ENCODE measurements at places on chromosomes 16 and 17.

DNA sequence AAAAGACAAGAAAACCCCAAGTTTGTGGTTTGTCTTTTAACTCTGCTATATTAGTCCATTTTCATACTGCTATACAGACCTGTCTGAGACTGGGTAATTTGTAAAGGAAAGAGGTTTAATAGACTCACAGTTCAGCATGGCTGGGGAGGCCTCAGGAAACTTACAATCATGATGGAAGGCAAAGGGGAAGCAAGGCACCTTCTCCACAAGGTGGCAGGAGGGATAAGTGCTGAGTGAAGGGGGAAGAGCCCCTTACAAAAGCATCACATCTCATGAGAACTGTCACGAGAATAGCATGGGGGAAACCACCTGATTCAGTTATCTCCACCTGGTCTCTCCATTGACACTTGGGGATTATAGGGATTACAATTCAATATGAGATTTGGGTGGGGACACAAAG is 13.5 kb upstream of the ADAM11 start:
- no peak for DNase-seq

GRCh38 chr17:50421308-50422051 is 4.5 kb upstream of the ACSF2 start:
- DNase-seq: no peak

GRCh38 chr16:23027386-23027785 is 121.9 kb downstream of the USP31 start:
- peak; percentile 5 for DNase-seq

DNA sequence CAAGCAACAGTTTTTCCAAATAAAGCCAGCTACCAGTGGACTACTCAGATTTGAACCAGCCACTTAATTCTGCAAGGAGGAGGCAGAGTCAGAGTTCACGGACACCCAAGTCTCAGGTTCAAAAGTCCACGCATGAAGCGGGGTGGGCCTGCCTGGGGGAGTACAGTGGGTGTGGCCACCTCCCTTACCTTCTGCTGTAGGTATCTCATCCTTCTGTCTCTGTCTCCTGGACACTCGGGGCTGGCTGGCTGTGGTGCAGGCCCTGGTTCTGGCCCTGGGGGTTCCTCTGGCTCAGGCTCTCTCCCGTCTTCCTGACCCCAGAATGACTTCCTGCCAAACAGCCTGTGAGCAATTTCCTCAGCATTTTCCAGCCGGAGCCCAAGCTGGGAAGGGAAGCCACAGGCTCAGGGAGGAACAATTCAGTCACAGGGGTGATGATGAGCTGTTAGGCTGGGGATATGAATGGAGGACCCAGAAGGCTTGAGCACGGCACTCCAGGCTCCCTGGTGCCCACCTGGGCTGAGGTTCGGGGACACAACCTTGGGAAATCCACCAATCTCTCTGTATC is 101.9 kb downstream of the LITAF start:
- no peak for DNase-seq

- no peak for DNase-seq
Observed at GRCh38 chr16:80844395-80844794, 40.0 kb upstream of the CDYL2 start.

GRCh38 chr16:1311738-1312466 is 2.5 kb downstream of the UBE2I start:
- no peak for DNase-seq

DNA sequence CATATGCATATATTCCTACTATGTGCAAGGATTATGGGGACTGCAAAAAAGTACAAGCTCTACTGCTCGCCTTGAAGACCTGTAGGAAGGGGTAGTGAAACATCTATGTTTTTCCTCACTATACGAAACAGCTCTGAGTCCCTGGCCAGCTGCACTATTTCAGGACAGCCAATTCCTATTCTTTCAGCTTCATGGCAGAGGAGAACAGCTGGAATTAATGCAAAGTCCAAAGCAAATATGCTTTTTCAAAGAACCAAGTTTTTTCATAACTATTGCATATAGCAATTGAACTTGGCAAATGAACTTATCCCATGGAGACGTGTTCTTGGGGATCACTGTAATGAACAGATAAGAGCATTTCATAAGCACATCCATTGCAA is 122.3 kb downstream of the SPACA3 start:
- no peak for DNase-seq

GRCh38 chr17:77286641-77287431 is 146.1 kb downstream of the SEC14L1 start:
- peak; percentile 60 for DNase-seq

DNA sequence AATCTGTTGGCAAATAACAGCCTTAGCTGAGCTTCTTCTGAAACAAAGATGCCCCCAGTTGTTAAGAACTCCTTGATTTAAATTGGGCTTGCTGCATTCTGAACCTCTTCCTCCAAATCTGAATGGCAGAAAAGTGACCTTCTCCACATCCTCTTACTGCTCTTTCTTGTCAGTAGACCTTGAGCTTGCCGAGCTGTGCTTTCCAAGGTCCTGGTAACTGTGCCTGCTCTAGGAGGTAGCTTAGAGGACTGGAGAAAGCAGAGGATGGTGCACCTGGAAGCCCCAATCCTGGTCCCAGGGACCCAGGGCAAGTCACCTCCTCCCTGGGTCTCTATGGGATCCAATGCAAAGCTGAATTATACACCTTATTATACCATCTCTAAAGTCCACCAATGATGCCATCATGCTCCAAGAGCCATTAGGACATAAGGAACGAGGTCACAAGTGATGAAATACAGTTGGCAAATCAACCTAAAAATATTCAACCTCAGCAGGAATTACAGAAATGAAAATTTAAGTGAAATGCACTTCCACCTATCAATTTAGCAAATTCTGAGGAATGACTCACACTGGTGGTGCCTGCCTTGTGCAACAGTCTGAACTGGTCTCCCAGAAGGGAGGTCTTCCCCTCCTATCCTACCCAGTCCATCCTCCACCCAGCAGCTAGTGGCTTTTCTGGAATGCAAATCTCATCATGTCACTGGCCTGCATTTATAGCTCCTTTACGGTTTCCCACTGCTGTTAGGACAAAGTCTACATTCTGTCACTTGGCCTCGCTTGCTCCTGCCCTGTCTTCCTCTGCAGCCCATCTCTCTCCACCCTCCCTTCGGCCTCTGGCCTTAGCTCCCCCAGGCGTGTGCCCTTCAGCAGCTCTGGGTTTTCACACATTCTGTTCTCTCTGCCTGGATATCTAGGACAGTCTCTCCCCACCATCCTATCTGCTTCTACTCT is 36.6 kb downstream of the TOM1L2 start:
- DNase-seq: no peak

DNA sequence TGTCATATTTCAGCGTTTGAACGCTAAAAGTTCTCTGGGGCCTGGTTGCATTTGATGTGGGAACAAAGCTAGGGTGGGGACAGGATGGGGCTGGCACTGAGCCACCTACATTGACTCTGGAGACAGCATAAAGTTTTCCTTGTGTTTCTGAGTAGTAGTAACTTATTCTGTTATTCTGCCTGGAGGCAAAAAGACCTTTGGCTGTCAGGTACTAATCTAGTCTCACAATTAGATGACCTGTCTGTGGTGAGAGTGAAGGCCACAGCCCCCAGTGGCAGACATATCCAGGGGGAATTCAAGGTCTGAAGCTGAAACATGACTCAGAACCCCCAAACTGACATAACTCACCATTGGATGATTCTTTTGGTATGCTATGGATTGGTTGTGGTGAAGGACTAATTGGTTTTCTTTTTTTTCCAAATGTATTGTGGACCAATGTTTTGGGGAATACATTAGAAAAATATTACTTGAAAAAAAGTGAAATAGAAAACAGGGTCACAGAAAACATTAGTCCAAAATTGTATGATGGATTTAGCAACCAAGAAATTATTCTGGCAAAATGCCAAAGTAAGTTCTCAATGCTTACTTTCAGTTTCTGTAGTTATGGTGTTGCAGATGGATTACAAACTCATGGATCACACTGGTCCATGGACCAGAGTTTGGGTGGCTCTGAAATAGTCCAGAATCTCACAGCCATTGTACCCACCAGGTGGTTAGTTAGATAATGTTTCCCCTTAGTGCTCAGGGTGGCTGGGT is 10.5 kb upstream of the SALL1 start:
- no peak for DNase-seq

- no peak for DNase-seq
Observed at GRCh38 chr17:21242026-21242697, 11.0 kb downstream of the NATD1 start.

GRCh38 chr17:72406498-72406897 is 285.7 kb downstream of the SOX9 start:
- DNase-seq: no peak

GRCh38 chr16:86823888-86824671 is 245.7 kb downstream of the FOXL1 start:
- no peak for DNase-seq

- no peak for DNase-seq
Observed at GRCh38 chr16:72621651-72622050, 426.3 kb downstream of the ZFHX3 start.

DNA sequence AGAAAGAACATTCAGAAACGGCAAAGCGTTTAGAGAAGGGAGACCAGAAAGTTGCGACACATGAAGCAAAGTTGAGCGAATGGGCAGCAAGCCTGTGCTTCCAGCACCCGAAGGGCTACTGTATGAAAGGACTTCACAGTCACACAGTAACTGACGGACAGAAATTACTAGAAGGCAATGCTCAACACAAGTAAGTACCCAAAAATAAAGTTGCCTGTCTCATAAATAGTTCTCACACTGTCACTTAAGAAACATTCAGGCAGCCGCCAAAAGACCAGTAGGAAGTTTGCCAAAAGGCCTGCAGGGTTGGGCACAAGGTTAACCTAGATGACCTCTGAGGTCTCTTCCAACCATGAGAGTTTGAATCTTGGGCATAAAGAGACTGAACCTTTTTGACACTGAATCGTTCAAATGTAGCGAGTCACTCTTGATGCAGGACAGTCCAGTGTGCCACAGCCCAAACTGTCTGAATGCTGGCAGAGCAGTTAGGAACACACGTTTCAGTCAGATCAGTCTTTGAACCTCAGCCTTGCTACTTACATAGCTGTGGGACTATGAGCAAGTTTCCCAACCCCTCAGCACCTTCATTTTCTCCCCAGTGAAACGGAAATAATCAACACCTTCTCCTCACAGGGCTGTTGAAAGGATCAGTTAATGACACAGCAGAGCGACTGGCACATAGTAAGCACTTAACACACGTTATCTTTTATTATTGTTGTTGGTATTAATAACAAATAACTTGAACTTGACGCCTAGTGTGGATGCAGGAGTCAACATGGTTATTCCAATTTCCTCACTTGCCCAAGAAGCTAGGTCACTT is 10.4 kb downstream of the NCBP3 start:
- no peak for DNase-seq

GRCh38 chr17:38877130-38877851 is 7.4 kb downstream of the LASP1 start:
- no peak for DNase-seq

- no peak for DNase-seq
Observed at GRCh38 chr17:59757043-59757442, 49.6 kb downstream of the VMP1 start.

GRCh38 chr16:22898874-22899348 is 84.9 kb downstream of the HS3ST2 start:
- peak; percentile 84 for DNase-seq

GRCh38 chr16:22364241-22364640 is 10.2 kb downstream of the CDR2 start:
- no peak for DNase-seq

DNA sequence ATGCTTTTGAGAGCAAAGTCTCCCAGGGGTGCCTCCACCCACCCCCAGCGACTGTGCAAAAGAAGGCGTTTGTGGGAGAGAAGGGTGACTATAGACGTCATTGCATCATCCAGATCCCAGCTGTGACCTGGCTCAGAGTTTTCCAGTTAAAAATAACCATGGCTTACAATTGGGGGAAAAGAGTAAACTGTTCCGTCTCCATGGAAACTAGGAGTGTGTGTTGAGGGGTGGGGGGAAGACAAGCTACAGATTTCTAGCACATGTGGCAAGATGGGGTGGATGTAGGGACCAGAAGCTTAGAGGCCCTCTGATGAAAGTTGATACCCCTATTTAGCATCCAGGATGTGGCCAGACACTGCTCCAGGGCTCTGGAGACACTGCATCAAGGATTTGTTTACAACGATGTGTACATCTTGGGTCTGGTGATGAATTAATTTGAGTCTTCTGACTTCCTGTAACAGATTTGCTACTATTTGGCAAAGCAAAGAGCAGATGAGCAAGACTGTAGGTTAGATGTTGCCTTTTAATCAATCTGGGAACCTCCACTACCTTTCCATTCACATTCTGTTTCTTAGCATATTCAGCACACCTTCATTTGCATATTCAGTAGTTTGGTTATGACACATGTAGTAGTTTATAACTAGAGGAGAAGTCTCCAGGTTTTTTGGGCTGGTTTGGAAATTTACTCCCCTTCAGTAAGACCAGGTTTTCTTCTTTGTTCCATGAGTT is 6.2 kb upstream of the DUSP14 start:
- DNase-seq: no peak

DNA sequence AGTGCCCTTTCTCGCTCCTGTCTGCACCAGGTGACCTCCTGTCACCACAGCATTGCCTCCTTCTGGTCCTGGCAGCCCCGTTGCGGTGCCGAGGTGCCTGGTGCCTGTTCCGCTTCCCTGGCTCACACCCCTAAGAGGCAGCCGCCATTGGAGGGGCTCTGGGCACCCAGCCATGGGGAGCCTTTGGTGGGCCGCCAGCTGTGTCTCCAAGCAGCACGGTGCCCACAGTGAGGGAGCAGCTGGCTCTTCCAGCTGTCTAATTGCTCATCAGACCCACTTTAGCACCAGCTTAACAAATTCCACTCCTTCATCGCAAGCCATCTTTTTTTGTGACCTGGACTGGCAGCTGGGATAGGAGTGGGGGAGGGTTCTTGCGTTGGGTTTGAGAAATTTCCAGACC is 276.1 kb downstream of the SNX29 start:
- peak; percentile 95 for DNase-seq

DNA sequence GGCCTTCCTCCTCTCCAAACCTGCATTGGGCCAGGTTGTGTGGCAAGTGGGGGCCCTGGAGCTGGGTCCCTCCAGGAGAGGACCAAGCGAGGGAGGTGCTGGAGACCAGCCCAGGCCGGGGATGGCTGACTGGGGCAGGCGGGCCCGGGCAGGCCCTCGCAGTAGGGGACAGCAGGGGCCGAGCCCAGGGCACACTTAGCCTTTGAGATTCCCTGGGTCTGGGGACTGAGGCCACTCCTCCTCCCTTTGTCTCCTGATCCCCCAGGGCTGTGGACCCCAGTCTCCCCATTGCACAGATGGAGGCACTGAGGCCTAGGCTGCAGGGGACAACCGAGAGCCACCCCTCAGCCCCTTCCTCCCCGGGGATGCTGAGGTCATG is 5.2 kb downstream of the FOXJ1 start:
- no peak for DNase-seq

GRCh38 chr16:67030221-67030962 is 1.4 kb downstream of the CBFB start:
- no peak for DNase-seq

GRCh38 chr16:20681821-20682760 is 15.4 kb downstream of the ACSM1 start:
- no peak for DNase-seq

GRCh38 chr17:74330446-74330845 is 4.4 kb downstream of the KIF19 start:
- DNase-seq: no peak

DNA sequence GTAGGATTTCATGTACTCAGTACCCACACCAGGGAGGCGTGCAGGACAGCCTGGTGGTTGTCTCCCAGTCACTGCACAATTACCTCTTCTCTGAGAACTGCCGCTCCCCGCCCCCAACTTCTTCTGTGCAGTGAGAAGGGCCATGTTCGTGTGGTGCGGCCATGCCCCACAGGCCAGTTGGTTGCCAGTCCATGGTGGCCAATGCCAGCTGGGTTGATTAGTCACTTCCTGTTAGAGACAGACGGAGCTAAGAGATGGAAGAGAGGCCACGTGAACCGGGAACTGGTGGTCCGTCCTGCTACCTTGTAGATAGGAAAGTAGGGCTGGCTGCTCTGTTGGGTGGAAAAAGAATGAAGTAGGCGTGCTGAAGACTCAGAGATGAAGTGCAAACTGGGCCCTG is 206.5 kb downstream of the ABCC12 start:
- DNase-seq: no peak

Measured in NCI-H1105 (cell line).